ENCODE measurements at places on chromosomes 5 and 9. TPM values are rescaled to one million over a fixed set of nuclear protein-coding genes. Genes with fewer than 3 reads are reported as not detected.

Gene ADAMTS12
- total RNA-seq: 7.3 TPM

Gene PDE8B
- total RNA-seq: 42.6 TPM

Gene LECT2
- not detected for total RNA-seq

Gene FAM221B
- total RNA-seq: not detected

Gene PCDHA4
- total RNA-seq: 0.78 TPM

Gene FKTN
- total RNA-seq: 16.9 TPM

Gene IL13
- not detected for total RNA-seq

- no peak for DNase-seq
Measured at GRCh38 chr5:39264528-39264927, 45.2 kb upstream of the FYB1 start.

DNA sequence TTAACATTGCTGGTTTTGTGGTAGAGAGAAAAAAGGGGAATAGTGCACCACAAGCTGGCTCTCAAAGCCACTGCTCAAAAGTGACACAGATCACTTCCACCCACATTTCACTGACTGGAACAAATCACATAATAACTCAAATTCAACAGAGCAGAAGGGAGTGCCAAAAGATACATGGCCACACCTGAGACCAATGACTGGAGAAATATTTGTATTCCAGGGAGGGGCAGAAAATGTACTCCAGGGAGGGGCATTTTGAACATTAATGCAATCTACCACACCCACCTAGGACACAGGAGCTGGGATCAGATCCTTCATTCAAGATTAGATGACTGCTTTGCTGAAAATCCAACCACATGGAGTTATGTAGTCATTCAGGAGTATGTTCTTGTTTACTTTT lies 44.8 kb upstream of the ALDOB start:
- no peak for DNase-seq

GRCh38 chr5:169296419-169297143 lies 4.4 kb downstream of the SLIT3 start:
- DNase-seq: no peak

DNA sequence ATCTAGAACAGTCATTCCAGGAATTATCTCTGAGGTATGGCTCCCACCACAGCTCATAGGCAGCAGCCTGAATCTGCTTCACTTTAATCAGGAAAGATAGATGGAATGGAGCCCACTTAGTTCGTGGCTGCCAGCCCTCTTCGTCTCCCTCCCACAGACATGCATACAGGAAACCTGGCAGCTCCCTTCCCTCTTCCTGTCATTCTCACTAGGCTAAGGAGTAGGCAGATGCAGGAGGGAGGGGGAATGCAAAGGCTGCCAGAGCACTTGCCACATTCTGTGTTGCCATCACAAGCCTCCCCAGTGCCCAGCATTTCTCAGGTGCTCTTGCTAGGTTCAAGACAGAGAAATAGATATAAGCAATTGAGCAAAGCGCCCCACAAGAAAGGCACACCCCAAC lies 378.9 kb downstream of the ELAVL2 start:
- DNase-seq: no peak

DNA sequence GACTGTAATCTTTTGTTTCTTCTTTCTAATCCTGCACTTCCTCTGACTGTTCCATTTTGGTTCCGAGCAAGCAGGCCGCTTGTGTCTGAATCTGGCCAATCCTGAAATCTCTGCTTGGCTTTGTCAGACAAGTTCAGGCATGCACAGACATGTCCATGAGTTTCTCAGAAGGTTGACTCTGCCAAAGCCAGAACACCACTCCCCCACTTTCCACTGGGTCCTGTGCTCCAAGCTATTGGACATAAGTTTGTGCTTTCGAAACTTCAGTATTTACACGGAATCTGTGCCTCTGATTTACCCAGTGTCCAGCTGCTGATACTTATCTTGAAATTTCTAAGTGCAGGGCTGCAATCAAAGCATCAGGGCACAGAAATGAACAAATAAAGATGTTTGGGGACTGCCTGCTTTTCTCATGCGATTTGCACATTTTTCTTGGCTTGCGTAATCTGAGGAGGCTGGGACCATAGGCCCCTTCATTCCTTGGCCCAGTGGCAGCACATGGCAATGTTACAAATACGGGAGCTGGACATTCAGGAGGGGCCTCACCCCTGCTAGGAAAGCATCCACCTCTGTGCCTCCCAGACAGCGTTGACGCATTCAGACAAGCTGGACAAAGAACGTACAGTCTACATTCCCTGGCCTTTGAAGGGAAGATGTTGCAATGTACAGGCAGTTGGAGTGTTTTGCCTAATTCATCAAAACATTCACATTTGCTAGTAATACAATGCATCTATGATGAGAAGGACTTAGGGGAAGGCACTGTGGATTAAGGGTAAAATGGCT lies 209.2 kb upstream of the PAPPA start:
- peak; percentile 83 for DNase-seq

- no peak for DNase-seq
Measured at GRCh38 chr5:17255471-17256021, 38.1 kb downstream of the BASP1 start.

- DNase-seq: no peak
Measured at GRCh38 chr9:124754289-124754688, 16.8 kb downstream of the NR6A1 start.

DNA sequence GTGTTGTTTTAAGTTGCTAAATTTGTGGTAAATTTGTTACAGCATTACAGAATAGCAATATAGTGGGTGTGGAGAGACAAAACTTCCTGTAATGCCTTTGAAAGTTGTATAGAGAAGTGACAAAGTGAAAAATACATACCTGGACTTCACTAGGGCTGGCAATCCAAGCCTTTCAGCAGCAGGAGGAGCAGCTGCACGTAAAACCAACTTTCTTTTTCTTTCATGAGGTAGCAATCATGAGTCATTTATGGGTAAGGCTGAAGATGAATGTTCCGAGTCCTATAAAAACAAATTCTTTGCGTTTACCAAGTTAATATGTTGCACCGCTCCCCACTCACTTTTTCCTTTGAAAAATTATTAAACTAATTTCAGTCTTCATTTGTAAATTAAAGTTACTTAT lies 1138.2 kb downstream of the TAF11L14 start:
- DNase-seq: no peak

- no peak for DNase-seq
Measured at GRCh38 chr9:27247756-27248155, 49.2 kb downstream of the EQTN start.

DNA sequence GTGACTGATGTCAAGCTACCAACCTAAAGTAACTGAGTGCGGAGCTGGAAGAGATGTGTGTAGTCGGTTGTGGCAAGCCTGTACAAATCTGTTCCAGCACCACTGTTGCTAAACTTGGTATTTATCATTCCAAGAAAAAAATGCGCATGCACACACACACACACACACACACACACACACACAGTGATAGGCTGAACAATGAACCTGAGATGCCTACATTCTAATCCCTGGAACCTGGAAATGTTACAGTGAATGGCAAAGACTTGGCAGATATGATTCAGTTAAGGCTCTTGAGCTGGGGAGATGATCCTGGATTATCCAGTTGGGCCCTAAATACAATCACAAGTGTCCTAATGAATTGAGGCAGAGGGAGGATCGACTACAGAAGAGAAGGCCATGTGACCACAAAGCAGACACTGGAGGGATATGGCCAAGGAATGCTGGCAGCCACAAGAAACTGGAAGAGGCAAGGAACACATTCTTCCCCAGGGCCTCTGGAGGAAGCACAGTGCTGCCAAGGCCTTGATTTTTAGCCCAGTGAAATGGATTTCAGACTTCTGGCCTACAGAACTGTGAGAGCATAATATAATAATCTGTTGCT lies 49.7 kb upstream of the LHFPL2 start:
- DNase-seq: peak; percentile 67

DNA sequence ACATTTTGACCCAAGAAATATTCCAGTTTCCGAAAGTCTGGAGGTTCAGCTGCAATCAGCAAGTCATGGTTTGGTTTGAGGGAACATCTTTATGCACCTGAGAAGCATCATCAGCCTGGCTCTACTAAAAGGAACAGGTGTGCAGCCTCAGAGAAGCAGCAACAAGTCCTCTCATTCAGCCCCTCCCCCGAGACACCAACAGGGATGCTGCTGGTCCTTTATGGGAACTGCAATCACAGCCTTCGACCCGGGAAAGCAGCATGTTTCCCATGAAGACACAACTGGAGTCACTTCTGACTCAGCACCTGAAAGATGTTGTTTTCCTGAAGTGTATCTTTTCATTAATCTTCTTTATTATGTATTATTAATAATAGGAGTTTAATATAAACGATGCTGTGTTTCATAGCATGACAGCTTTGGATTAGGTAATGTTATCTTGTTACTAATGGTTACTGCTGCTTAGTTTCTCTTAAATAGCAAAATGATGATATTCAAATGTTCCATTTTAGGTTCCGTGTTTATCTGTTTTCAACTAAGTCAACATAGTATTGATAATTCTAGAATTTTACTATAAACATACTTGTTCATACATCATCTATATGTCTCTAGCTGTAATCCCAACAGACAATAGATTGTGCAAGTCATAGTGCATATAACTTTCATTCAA lies 15.6 kb upstream of the NREP start:
- DNase-seq: no peak

DNA sequence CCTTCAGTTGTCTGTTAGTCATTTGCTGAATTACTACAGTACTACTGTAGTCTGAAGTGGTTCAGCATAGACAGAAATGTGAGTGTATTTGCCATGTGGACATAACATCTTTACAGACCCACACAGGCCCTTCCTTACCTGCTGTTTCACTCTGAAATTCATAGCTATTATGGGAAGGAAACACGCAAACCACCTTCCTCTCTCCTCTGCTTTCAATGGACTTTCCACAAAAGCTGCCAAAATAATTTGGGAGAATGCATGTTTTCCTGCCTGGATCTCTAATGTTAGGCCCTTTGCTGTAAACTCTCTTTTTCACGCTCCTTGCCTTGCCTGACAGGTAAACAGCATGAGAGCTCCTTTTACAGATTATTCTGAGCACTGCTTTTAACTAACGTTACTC lies 294.0 kb downstream of the GLIS3 start:
- DNase-seq: no peak

DNA sequence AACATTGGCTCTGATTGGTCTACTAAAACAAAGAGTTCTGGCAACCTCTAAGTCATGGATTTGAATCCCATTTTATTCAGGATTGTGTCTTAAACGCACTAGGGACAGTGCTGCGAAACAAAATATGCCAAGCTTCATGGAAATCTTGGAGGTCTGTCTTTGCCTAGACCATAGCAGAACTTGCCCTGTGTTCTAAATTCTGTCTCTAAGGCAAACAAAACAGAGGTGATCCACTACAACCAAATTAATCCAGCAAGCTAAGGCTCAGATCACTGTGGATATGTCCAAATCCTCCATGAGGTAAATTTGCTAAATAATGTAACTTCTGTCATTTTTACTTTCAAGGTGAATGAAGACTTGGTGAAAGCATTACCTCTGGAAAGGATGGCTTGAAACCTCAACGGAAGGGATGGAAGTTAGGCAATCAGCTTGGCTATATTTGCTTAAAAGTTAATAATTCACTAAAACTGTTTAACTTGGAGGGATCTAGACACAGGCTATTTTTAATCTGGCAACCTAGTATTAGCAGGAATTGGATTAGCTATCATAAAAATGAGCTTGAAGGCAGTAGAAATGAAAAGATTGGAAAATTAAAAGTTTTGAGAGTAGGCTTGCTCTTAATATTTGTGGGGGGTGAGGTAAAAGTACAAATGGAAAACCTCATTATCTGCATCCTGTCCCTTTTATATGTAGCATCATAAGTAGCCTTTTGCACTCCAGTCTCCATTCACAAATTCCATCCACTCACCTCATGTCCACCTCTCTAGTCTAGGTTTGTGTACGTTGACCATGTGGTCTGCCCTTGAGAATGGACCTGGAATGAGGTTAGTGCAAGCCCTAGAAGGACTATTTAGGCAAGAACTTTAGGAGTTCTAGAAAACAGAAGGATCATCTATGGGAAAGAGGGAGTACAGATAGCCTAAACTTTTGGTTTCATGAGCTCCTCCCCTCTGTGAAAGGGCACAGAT lies 176.2 kb downstream of the SMC2 start:
- DNase-seq: no peak

DNA sequence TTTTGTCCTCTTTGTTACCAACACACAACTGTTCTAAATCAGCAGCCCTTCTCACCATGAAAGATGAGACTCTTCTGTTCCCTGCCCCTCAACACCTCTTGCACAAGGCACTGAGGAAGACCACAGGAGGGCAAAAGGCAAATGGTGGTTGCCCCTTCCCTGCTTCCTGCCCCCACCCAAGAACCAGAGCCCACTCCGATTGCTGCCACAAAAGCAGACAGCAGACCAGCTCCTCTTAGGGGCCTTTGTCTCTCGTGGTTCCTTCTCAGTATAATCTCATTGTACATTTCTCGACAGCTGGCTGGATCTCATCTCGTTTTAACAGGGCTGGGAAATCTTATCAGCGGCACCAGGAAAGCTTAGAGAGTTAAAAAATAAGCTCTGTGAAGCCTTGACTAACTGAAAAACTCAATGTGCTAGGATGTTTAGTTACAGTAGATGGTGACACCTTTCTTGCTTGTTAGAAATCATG lies 1.1 kb downstream of the MVB12B start:
- no peak for DNase-seq

- DNase-seq: no peak
Measured at GRCh38 chr9:28177142-28177541, 603.9 kb upstream of the C9orf72 start.

DNA sequence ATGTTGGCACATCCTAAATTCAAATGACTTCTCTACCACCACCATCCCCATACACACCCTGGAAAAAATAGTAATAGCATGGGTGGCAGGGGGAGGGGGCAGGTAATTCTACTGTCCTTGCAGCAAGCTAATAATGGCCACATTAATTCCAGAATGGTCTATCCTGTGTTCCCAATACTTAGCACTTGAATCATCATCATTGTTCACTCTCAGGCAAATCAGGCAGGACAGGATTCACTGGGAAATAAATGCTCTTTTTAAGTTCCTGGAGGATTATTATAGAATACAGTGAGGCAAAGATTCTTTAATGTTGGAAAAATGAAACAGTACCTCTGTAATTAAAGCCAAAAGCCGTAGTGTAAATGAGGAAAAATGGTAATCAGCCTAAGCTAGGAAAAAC lies 254.5 kb downstream of the ARRDC3 start:
- no peak for DNase-seq

DNA sequence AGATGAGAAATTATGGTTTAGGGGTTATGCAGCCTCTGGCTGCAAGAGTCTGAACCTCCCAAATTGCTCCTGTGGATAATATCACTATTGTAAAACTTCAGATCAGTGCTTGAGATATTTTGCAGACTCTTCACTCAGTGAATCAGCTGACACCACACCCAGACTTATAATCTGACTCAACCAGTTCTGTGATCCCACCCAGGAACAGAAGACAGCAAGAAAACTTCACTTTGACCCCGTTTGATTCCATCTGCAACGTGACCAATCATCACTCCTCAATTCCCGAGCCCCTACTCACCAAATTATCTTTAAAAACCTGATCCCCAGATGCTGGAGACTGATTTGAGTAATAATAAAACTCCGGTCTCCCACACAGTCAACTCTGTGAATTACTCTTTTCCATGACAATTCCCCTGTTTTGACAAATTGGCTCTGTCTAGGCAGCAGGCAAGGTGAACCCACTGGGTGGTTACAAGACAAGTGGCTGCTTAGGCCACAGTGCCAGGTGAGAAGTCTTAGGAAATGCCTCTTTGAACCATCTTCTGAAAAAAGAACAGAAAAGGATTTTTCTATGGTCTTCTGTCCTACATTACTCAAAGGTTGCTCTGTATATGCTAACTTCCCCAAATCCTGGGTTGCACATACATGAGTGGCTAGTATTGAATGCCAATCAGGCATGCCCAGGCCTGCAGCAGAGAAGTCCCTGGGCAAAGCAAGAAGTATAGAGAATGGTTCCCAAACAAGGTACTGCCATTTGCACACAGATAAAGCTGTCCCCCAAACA lies 588.0 kb downstream of the PRELID2 start:
- no peak for DNase-seq

GRCh38 chr9:132582276-132582785 lies at the start of gene BARHL1:
TSS of gene BARHL1 (plus strand) at chr9:132582606. CDS start at chr9:132582798, 192 bp downstream.
- peak; percentile 73 for DNase-seq
